ENCODE measurements at places on chromosomes 2 and 18. TPM values are rescaled to one million over a fixed set of nuclear protein-coding genes. Genes with fewer than 3 reads are reported as not detected.

Gene PSME4
- 63.9 TPM for total RNA-seq

Gene PIEZO2
- total RNA-seq: 1.7 TPM

Gene PROC
- 25.3 TPM for total RNA-seq

Gene TUBA4B
- not detected for total RNA-seq

Gene HTRA2
- total RNA-seq: 35.9 TPM

Gene VIT
- total RNA-seq: not detected

Gene SMAD2
- total RNA-seq: 145 TPM

Gene SMYD5
- 30.2 TPM for total RNA-seq

DNA sequence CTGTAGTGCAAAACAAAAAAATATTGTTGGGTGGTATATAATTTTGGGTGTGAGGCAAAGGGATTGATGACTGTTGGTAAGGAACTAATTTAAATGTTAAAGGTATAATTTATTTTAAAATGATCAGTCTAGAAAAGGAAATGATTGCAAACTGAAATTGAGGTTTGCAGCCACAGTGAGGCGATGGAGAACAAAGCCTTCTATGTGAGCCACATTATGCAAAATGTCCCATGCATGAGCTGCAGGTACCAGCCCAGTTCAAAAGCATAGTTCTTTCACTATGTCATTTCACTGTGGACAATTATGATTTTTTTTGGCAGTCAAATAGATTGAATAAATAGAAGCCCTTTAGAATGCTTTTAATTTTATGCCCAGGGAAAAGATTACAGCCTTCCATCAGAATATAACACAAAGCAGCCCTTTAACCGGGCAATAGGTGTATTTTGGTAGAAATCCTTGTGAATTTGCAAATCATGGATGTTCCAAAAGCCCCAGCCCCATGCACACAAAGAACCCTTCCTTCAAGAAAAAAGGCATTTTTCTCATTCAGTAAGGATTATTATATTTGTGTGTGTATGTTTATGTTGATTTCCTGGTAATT is 1.7 kb downstream of the MAP2 start:
- peak overlapping the region; percentile 85 for H3K4me3 ChIP-seq
- DNase-seq: no peak
- no peaks in the 10 kb centered on the region for H3K36me3 ChIP-seq

GRCh38 chr18:57518533-57518932 is 68.0 kb downstream of the FECH start:
- no peak overlapping the region for H3K4me3 ChIP-seq
- no peaks in the 10 kb centered on the region for H3K4me1 ChIP-seq
- no peaks in the 10 kb centered on the region for H3K36me3 ChIP-seq
- no peak for DNase-seq
- no peaks in the 10 kb centered on the region for H3K27me3 ChIP-seq

DNA sequence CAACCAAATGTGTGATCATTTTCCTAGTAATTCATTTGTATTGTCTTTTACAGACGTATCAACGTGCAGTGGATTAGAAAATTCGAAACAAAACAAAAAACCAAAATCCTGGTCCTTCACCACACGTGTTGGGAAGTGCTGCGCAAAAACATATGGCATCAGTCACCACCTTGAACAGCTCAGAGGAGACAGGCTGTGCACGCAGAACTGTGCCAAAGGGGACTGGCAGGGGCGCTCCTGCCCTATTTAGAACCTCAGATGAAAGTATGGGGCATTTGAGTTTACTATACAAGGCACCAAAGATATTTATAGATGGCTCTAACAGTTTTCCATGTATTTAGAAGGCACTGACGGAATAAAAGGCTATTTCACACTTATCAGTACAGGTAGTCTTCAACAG is 42.3 kb downstream of the NOL10 start:
- no peaks in the 10 kb centered on the region for H3K27me3 ChIP-seq
- no peak for DNase-seq
- no peak overlapping the region for H3K4me3 ChIP-seq
- H3K4me1 ChIP-seq: peaks cover 8% of the 10 kb centered on the region

- no peak overlapping the region for H3K4me3 ChIP-seq
- no peak overlapping the region for H3K27ac ChIP-seq
- no peaks in the 10 kb centered on the region for H3K36me3 ChIP-seq
- peaks cover 3% of the 10 kb centered on the region for H3K27me3 ChIP-seq
Observed at GRCh38 chr2:162297925-162298552, 20.4 kb downstream of the IFIH1 start.

DNA sequence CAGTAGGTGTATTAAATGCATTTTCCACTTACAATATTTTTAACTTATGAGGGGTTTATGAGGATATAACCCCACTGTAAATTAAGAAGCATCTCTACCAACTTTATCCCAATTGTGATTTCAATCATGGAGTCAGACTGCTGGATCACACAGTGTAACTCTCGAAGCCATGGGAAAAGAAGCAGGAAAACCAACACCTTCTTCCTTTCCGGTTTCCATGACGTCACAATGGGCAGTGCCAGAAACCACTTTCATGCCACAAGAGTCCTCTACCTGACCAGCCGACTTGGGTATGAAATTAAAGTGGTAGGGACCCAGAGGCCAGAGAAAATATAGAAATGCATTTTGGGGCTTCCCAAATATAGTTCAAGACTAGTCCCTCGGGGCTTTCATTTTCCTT is 4.2 kb downstream of the RNF152 start:
- H3K27me3 ChIP-seq: no peaks in the 10 kb centered on the region
- H3K36me3 ChIP-seq: peaks cover 38% of the 10 kb centered on the region
- no peak for DNase-seq
- H3K27ac ChIP-seq: no peak overlapping the region
- H3K4me3 ChIP-seq: no peak overlapping the region
- peaks cover 30% of the 10 kb centered on the region for H3K4me1 ChIP-seq

DNA sequence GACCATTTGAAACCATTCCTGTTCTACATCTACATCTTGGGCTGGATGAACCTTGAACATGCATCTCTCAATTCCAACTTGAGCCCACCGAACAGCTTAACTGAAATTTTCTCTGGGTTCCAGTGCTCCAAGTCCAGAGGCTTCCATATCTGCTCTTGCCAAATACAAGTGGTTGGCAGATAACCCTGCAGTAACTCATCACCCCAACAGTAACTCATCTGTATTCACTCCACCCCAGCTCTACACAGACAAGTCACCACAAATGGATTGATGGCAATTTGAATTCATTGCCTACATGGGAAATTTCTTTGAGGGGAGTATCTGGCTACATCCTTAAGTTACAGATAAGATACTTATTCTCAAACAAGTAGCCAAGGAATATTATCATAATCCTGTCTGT is 502.4 kb upstream of the TNP1 start:
- no peak overlapping the region for H3K4me3 ChIP-seq
- H3K4me1 ChIP-seq: peaks cover 17% of the 10 kb centered on the region
- no peaks in the 10 kb centered on the region for H3K36me3 ChIP-seq
- peaks cover 5% of the 10 kb centered on the region for H3K27me3 ChIP-seq
- DNase-seq: no peak
- no peak overlapping the region for H3K27ac ChIP-seq

DNA sequence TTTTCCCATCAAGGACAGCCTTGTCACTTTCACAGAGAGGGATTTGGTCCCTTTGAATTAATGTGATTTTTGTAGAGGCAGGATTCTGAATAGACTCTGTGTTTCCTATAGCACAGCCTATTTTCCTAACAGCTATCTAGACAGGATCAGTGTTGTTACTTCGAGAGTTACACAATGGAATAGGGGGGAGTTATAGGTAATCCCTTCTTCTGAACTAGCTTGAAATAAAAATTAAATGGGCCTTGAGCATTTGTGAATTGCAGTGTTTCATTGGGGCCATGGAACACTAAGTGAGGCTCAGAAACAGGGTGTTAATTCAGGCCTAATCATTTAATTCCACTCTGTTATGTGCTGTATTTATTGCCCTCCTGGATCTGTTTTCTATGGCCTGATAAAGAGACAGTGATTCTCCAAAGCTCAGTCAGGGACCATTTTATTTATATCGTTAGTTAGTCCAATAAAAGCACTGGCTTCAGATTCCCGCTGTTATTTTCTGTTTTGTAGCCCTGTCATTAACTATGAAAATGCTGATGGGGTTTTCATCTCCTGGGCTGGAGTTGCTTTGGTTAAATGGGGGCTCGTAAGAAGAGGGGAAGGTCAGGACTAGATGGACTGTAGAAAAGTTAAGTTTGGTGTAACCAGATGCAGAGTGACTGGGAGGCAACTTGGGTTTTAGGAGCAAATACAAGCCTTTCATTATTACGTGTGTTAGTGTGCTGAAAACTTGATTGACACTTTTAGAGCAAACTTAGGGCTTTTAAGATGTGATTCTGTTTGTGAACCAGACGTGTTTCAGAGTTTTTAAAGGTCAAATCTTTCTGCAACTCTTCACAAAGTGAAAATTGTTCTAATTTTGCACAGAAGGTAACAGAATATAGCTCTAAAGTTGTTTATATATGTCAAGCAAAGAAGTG is 461.0 kb upstream of the HNRNPA3 start:
- H3K4me3 ChIP-seq: no peak overlapping the region
- no peak for DNase-seq
- no peaks in the 10 kb centered on the region for H3K36me3 ChIP-seq
- peaks cover 2% of the 10 kb centered on the region for H3K4me1 ChIP-seq
- H3K27ac ChIP-seq: no peak overlapping the region

DNA sequence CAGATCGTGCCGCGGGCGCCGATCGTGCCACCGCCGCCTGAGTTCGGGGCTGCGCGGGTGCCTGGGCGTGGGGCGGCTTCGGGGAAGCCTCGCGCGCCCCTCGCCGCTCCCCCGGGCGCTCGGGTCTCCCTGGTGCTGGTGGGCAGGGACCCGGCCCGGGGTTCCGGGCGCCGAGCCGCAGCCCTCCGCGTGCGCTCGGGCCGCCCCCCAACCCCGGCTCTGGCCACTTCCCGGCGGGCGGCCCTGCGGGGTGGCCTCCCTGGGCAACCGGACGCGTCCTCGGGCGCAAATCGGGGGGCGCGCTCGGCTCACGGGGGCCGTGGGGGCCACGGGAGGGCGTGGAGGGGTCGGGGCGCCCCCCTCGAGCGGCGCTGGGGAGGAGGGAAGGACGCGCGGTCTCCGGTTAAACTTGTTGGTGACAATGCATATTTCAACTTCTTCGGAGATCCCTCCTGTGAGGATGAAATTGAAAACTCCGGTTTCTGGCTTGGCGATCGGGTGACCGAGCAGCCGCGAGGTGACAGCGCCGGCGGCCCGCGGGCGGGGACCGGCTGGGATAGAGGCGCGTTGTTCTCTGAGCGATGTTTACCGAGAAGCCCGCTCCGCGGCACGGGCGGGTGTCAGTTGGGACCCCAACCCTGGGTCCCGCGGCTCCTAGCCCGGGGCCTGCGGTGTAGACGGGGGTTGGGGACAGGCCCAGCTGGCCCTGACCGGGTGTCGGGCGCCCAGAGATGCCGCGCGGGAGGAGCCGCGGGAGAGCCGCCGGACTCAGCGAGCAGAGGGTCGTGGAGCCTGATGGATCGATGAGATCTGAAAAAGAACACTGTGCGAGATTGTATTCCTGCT is 676 bp downstream of the SH3BP4 start:
- peak; percentile 40 for DNase-seq
- peaks cover 4% of the 10 kb centered on the region for H3K36me3 ChIP-seq
- H3K27me3 ChIP-seq: peaks cover 18% of the 10 kb centered on the region

- H3K27me3 ChIP-seq: peaks cover 4% of the 10 kb centered on the region
- DNase-seq: no peak
- peaks cover 12% of the 10 kb centered on the region for H3K4me1 ChIP-seq
- peaks cover 2% of the 10 kb centered on the region for H3K36me3 ChIP-seq
- H3K4me3 ChIP-seq: no peak overlapping the region
- H3K27ac ChIP-seq: peak overlapping the region; percentile 76
Observed at GRCh38 chr2:28338831-28339321, 53.8 kb upstream of the FOSL2 start.

- H3K27me3 ChIP-seq: no peaks in the 10 kb centered on the region
- no peaks in the 10 kb centered on the region for H3K4me1 ChIP-seq
- no peak overlapping the region for H3K4me3 ChIP-seq
- no peaks in the 10 kb centered on the region for H3K36me3 ChIP-seq
- H3K27ac ChIP-seq: no peak overlapping the region
- DNase-seq: no peak
Observed at GRCh38 chr2:33903215-33903614, 304.1 kb upstream of the FAM98A start.

GRCh38 chr2:143926736-143927135 is 593.2 kb downstream of the ZEB2 start:
- H3K36me3 ChIP-seq: peaks cover 1% of the 10 kb centered on the region
- H3K27ac ChIP-seq: no peak overlapping the region
- no peak overlapping the region for H3K4me3 ChIP-seq
- DNase-seq: no peak

DNA sequence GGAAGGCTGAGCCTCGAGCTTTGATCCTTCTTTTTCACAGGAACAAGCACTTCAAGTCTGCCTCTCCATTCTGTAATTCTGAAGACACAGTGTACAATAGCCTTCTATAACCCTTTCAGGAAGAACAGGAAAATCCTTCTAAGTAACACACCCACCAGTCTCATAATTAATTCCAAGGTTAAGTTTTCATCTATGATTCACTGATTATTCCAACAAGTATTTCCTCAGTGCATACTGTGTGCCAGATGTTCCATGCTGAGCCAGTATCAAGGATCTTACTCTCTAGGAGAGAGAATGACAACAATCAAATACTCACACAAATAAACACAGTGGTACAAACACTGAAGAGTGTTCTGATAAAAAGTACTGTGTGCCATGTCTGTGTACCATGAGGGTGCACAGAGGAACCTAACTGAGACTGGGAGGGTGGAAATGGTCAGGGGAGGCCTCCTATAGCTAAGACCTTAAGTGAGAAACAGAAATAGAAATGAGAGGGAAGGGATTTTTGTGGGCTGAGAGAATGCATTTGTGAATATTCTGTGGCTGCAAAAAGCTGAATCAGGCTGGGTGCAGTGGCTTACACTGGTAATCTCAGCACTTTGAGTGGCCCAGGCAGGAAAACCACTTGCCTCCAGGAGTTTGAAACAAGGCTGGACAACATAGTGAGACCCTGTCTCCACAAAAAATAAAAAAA is 7.3 kb upstream of the MTLN start:
- no peaks in the 10 kb centered on the region for H3K36me3 ChIP-seq
- no peak overlapping the region for H3K4me3 ChIP-seq
- H3K27ac ChIP-seq: no peak overlapping the region
- DNase-seq: no peak

GRCh38 chr18:65592435-65592834 is 158.4 kb upstream of the CDH7 start:
- H3K36me3 ChIP-seq: no peaks in the 10 kb centered on the region
- peaks cover 4% of the 10 kb centered on the region for H3K4me1 ChIP-seq
- H3K27ac ChIP-seq: peak overlapping the region; percentile 59
- H3K27me3 ChIP-seq: no peaks in the 10 kb centered on the region
